ENCODE measurements at places on chromosomes 3 and 15.

- no peak for DNase-seq
Observed at GRCh38 chr3:194867270-194867983, 181.7 kb downstream of the FAM43A start.

GRCh38 chr3:147157631-147158030 lies 248.7 kb downstream of the ZIC4 start:
- DNase-seq, result no peak

DNA sequence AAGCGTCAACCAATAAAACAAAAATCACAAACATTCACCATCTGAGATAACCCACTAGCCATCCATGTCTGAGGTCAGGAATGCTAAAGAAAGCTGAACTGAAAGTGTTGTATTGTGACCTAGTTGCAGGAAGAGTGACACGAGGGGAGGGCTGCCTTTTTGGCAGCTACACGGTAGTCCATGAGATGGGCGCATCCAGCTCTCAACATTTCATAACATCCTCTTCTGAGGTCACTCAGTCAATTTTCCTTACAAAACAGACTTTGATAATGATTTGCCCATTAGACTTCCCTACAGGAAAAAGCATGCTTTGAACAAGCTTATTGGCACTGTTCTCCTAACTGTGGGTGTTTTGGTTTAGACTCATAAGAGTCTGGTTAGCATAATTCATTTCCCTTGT lies 15.4 kb upstream of the SHF start:
- DNase-seq, result no peak

DNA sequence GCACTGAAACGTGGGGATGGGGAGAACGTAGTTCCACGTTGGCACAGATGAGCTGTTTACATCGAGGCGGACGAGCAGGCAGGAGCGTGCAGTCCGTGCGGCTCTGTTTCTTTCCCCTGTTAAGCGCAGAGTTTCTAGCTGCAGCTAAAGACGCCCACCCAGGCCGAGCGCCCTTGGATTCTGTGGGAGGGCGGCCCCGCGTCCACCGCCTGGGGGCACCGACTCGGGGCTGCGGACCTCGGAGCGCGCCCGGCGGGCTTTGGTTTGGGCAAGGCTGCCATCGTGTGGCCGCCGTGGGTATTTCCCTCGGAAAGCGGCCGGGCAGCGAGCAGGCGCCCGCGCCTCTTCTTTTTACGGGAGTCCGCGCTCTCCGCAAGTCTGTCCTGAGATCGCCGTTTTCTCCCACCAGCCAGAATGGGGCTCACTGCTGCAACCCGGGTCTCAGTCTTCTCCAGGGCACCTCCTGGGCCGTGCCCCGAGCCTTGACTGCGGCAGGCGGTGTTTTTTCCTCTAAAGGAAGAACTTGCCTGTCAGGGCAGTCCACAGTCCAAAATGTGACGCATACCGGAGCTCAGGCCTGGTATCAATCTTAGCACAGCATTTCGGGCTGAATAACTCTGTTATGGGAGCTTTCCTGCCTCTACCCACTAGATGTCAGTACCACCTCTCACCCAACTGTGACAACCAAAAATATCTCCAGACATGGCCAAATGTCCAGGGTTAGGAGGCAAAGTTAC lies 219.9 kb upstream of the IGF1R start:
- DNase-seq, result peak; percentile 75

GRCh38 chr3:36697229-36698001 lies 66.9 kb downstream of the DCLK3 start:
- DNase-seq, result no peak

GRCh38 chr3:33377489-33377888 lies 62.7 kb downstream of the UBP1 start:
- no peak for DNase-seq

DNA sequence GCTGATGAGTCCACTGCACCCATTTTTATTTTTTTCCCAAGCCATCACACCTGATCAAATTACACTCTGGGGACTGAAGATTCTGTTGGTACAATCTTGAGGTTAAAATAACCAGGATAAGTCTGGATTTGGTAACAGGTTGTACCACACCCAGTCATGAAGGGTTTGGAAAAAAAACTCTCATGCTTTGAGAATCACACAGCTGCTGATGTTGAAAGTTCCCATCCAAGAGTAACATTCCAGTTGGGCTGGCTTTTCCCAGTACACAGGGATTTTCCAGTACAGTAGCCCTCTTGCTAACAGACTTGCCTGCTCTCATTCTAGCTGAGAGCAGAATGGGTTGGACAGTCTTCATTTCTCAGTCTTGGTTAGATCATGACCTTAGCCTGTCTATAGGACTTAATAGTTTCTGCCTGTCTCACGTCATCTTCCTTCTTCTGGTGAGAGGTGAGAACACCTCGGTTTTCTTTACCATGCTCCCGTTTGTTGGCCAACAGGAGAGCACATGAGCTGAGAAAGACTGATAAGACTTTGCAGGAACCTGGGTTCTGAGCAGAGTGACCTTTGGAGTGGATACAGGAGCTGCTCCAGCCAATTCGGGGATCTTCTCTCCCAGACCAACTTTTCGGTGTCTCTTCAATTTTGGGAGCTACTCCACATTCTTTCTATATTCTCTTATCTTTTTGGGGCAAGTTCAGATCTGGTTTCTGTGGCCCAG lies 300.1 kb upstream of the LYSMD4 start:
- no peak for DNase-seq

- DNase-seq, result peak; percentile 60
Observed at GRCh38 chr15:71444866-71445590, 329.8 kb downstream of the THSD4 start.

GRCh38 chr3:63167113-63167512 lies 111.0 kb upstream of the SYNPR start:
- no peak for DNase-seq

DNA sequence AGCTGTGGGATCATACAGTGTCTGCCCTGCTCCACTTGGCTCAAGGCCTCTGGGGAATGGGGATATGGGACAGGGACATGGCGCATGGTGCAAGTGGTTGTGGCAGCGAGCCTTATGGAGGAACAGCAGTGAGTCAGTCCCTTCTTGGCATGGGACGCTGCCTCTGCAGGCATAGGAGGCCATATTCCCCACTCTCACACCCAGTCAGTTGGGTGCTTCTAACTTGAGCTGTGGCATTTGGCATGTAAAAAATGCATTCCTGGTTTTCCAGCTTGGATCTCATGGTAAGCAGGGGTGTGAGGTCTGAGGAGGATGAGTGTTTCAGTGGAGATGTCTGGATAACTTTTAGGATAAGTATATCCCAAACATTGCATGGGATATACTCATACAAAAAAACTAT lies 31.6 kb upstream of the UBE2Q2 start:
- DNase-seq, result no peak

- no peak for DNase-seq
Observed at GRCh38 chr3:132555306-132556035, 41.6 kb upstream of the ACKR4 start.

GRCh38 chr15:74789171-74789631 lies 7.3 kb downstream of the CSK start:
- DNase-seq, result no peak

- DNase-seq, result no peak
Observed at GRCh38 chr15:52552303-52552702, 16.5 kb downstream of the ARPP19 start.

- DNase-seq, result no peak
Observed at GRCh38 chr3:176275113-176275512, 922.2 kb downstream of the TBL1XR1 start.

DNA sequence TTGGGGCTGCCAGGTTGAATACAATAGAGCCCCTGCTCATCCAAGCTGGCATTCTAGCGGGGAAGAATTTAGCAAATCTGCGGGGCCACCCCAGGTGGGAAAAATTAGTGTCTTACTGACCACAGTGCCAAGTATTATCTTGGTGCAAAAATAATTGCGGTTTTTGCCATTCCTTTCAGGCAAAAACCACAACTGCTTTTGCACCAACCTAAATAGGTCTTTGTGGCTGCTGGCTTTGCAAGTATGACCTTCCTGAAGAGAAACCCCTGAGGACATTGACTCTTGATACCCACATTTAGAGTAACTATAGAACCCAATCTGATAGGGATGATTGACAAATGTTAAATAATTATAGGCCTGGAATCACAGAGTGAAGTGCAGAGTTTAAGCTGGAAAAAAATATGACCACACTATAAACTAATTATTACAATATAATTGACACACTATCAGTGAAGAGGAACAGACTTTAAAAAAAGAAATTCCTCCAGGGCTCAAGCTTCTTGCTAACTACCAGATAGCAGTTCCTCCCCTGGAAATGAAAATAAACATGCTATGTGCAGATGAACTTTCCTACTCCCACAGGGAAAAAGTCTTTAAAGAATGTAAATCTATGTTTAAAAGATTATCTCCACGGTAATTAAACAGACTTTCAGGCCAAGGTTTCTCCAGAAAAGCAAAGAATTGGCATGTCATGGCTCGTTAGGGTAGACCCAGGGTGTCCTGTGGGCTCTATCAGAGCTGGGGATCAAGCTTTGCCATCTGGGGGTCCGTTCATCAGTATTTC lies 34.4 kb downstream of the CA12 start:
- DNase-seq, result no peak

DNA sequence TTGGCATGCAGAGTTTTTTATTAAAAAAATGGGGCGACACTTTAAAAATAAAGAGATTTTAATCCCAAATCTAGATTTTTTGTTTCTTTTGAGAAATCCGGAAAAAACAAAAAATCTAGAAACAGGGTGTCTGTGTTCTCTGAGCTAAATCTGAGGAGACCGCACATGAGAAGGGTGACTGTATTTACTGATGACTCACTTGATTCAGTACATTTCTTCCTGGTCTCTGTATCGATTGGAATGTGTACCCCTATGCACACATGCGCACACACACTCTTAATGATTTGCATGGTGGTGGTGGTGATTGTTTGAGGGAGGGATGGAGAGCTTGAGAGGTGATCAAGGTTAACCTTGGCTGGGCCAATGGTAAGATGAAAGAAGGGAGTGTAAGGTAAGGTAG lies 443.1 kb upstream of the THRB start:
- DNase-seq, result no peak

DNA sequence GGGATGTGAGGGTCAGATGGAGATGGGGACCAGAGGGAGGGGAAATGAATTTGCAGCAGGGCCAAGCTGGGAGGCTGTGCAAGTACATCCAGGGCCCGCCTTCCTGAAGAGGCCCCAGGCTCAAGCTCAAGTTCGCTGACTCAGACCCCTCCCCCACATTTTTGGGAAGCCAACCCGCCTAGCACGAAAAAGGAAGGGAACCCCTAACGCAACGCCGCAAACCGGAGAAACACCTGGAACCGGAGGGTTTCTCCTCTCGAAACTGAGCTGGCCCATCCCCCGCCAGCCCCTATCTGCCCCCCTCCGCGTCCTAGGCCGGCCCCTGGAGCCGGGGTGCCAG lies 624 bp downstream of the AP3B2 start:
- DNase-seq, result no peak

- no peak for DNase-seq
Observed at GRCh38 chr15:26682598-26683164, 90.2 kb downstream of the GABRB3 start.

DNA sequence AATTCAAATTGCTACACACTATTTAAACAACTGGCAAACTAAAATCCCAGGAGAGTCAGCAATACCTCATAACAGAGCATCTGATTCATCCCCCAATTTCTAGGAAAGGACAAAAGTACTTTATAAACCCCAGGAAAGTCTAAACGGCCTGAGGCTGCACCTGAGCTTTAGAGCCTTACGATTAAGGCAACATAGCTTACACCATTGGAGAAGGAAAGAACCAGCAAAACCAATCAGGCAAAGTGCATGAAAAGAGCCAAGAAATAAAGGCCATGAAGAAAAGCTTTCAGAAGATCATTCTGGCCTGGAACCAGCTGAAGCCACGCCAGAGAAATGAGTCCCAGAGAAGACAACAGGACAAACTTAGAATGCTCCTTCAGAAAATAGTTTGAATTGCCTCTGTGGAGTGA lies 48.1 kb downstream of the PTPN9 start:
- DNase-seq, result no peak

GRCh38 chr15:40329804-40330203 lies 6.3 kb downstream of the INAFM2 start:
- no peak for DNase-seq

DNA sequence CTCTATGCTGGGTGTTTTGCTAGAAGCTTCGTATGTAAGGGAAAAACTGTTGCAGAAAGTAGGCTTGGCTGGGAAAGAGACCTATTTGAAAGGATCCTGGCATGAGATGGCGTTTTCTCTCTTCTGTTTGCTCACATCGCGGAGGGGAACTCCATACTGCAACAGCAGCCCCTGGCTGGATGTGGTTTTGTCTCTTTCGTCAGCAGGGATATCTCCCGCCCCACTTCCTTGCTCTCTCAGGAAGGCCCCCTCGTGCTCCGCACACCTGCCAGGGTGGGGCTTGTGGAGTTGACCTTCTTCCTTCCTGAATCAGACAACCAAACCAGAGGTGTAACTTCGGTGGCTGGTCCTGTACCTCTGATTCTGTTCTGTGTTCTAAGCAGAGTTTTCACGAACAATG lies 26.4 kb upstream of the MYZAP start:
- no peak for DNase-seq

DNA sequence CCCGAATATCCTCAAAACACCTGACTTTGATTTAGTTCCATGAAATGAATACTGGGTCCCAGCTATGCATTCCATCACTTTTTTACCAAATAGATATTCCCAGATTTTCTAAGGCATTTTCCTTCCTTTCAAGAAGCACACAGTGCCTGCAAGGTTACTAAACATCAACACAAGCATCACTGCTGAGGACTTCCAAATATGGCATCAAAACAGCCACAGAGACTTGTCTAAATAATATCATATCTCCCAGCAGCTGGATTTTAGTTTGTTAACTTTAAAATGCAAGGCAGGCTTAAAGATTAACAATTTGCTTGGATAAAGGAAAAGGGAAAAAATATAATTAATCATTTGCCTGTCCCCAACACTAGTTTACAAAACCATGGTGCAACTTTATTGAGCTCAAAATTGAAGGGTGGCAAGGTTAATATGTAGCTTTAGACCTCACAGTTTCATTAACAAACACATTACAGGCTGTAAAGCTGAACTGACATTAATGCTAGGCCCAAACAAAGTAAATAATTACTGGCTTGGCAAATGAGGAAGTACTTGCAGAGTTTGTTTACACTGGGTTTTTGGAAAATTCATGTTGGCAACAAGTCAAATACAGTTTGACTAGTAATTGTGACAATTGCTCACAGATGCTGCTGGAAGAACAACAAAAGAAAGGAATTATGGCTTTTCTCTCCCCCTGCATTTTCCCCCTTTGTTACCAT lies 401.7 kb upstream of the CDIN1 start:
- no peak for DNase-seq

DNA sequence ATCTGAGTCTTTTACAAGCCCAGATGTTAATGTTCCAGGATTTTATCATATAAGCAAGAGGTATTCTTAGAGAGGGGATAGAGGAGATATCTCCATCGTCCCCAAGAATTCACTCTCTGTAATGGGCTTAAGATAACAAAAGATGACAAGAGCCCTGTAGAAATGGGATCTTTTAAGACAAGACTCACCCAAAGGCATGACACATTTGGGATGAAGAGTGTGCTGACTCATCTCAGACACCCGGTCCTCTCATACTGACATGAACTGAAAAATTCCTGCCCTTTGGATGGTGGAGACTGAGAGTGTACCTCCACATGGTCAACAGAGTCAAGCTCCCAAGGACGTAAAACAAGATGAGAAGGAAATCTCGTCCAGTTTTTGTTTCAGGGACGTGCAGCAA lies 11.0 kb downstream of the LEKR1 start:
- no peak for DNase-seq
